ENCODE measurements at places on chromosomes 11 and 22.

DNA sequence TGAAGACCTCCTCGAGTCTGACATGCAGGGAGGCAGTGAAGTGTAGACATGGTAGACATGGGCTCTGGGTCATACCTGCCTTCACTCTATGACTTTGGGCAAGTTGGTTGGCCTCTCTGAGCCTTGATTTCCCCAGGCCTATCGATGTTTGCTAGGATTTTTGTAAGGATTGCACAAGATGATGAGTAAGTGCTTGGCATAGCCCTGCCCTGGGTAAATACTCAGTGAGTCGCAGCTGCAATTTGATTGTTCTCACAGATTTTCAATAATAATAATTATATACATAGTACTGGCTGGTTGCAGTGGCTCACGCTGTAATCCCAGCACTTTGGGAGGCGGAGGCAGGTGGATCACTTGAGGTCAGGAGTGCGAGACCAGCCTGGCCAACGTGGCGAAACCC, 18.1 kb downstream of the MCM5 start:
- DNase-seq, result no peak

DNA sequence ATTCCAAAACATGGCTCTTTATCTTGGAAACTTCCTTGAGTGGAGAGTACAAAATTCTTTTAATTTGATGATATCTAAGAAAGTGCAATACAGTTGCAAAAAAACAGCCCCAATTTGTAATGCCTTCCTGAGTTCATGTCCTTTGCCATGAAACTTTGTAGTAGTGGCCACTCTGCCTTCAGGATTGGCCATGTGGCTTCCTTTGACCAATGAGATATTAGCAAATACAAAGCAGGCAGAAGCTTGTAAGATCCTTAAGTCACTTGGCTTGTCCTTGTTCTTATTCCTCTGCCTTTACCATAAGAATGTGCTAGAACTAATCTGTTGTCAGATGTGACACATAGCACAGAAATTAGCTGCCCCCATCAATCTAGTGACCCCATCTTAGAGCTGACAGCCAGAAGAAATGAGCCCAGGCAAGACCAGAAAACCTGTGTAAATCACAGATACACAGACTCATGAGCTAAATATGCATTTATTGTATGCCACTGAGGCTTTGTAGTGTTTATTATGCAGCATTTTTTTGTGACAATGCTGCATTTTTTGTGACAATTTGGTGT, 29.8 kb upstream of the BLID start:
- no peak for DNase-seq

- no peak for DNase-seq
Measured at GRCh38 chr22:47035425-47035881, 273.0 kb downstream of the TBC1D22A start.

DNA sequence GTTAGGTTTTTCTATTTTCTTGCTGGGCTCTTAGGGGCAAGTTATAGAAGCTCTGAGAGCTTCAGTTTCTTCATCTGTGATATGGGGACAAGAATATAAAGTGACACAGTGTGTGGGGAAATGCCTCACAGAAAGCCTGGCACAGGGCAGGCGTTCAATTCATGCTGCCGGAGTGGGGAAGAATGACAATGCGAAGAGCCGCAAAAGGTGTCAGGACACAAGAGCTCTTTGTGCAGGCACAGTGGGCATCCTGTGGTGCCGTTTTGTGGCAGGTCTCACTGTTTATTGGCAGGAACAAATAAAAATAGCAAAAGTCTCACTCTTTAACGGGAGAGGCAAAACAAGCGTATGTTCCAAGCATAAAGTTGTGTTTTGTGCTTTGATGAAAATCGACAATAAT, 112.1 kb downstream of the TIMP3 start:
- DNase-seq, result no peak

- DNase-seq, result no peak
Measured at GRCh38 chr11:2314525-2315394, 12.9 kb downstream of the TSPAN32 start.

- DNase-seq, result no peak
Measured at GRCh38 chr11:102760344-102761035, 19.9 kb downstream of the MMP10 start.

DNA sequence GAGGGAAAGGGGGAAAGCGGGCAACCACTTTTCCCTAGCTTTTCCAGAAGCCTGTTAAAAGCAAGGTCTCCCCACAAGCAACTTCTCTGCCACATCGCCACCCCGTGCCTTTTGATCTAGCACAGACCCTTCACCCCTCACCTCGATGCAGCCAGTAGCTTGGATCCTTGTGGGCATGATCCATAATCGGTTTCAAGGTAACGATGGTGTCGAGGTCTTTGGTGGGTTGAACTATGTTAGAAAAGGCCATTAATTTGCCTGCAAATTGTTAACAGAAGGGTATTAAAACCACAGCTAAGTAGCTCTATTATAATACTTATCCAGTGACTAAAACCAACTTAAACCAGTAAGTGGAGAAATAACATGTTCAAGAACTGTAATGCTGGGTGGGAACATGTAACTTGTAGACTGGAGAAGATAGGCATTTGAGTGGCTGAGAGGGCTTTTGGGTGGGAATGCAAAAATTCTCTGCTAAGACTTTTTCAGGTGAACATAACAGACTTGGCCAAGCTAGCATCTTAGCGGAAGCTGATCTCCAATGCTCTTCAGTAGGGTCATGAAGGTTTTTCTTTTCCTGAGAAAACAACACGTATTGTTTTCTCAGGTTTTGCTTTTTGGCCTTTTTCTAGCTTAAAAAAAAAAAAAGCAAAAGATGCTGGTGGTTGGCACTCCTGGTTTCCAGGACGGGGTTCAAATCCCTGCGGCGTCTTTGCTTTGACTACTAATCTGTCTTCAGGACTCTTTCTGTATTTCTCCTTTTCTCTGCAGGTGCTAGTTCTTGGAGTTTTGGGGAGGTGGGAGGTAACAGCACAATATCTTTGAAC, 6.8 kb downstream of the MALAT1 start:
- DNase-seq, result no peak

DNA sequence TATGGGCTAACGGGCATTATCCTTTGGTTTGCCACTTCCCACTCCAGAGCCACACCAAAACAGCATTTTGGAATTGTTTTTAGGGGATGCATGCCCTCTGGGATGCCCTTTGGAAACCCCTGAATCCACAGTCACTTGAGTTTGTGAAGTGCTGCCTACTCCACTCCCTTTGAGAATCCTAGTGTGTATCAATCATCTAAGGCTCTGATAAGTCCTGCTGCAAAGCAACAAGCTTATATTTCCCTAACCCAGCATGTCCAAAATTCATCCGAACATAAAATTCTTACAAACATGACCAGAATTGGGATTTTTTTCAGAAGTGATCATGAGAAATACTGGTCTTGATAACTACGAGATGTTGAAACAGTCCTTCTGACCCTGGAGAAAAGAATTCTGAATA, 387.9 kb downstream of the MN1 start:
- no peak for DNase-seq

DNA sequence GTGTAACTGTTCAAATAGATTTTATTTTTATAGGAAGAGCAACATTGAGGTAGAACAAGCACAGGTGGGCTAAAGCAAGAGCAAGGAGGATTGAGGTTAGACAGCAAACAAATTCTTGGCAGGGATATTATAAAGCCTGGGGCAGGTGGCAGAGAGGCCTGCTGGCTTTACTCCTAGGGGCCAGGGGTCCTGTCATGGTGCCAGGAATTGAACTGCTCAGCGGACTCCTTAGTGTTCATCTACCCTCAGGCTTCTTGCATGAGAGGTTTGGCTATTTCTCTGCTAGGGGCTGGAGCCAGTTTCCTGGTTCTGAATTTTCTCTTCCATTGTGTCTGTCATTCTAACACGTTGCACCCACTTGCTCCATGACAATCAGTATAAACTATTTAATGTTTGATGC, 217.2 kb upstream of the NCAM1 start:
- no peak for DNase-seq

GRCh38 chr11:6576471-6577373, 26.7 kb downstream of the RRP8 start:
- DNase-seq, result no peak
